ENCODE measurements at places on chromosomes 1 and 21.

GRCh38 chr1:61743431-61743705, 1.1 kb downstream of the PATJ start:
- DNase-seq, result no peak

GRCh38 chr1:38376577-38376976, 330.0 kb upstream of the POU3F1 start:
- no peak for DNase-seq

GRCh38 chr1:17588048-17588871, 48.8 kb downstream of the ARHGEF10L start:
- no peak for DNase-seq

GRCh38 chr1:1080951-1081310, 6.8 kb upstream of the RNF223 start:
- peak; percentile 2 for DNase-seq

DNA sequence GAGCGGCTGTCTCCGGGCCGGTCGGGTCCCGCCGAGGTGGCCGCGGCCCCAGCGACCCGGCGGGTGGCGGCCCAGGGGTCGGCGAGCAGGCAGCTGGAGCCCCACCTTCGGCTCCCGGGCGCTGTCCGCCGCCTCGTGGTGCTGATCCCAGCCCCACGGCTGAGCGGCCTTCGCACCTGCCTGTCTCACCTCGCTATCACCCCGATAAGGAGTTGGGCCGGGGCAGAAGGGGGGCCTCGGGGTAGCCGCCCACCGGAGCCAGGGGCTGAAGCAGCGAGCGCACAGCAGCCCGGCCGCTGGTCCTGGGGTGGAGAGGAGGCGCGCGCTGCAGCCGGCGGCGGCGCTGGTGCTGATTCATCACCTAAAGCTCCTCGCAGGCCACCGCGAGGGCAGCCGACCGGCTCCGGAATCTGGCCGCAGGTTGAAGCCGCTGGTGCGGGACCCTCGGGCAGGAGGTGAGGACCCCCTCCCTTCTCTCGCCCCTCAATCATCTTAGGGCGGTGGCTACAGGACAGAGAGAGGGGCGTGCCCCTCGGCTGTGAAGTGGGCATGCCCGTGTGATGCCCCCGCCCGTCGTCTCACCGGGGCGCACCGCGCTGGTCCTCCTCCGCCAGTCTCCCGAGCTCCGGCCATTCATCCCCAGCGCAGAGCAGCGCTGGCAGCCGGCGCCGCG, 575 bp downstream of the TRIM67 start:
- peak; percentile 49 for DNase-seq

DNA sequence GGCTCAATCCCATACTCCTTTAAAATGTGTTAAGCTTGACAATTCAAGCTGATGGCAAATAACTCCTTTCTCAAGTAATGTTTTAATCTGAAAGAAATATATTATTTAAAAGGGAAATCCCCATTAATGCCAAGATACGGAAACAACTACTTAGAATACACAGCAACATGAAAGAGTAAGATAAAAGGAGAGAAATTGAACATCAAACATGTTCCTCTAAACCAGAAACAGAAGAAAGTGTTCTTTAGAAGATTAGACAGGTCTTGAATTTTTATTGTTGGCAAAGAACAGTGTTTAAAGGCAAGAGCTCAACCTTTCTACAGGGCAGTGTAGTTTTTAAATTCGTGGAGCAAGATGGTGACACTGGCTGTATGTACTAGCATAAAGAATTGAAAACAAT, 105.8 kb upstream of the NRIP1 start:
- no peak for DNase-seq
